B cell (primary cell): ENCODE measurements at places on chromosomes 16 and 17. TPM values are rescaled to one million over a fixed set of nuclear protein-coding genes. Genes with fewer than 3 reads are reported as not detected.

The ABCA9 gene
- total RNA-seq = 0.29 and 0.91 TPM in 2 replicates

The VASN gene
- total RNA-seq = 0.66 and 0.76 TPM in 2 replicates

The GLG1 gene
- 114 and 123 TPM in 2 replicates for total RNA-seq

The TBL3 gene
- 31.9 and 32.2 TPM in 2 replicates for total RNA-seq

The KSR1 gene
- 78.1 and 85.6 TPM in 2 replicates for total RNA-seq

The CAPNS2 gene
- not detected in 2 replicates for total RNA-seq

The MED13 gene
- 120 and 128 TPM in 2 replicates for total RNA-seq

The AURKB gene
- total RNA-seq = 0.41 and 1.1 TPM in 2 replicates

The TNFRSF13B gene
- total RNA-seq = 217 and 219 TPM in 2 replicates

The NPIPA2 gene
- 4.9 and 5.1 TPM in 2 replicates for total RNA-seq

The EPOP gene
- 0.97 and 1.2 TPM in 2 replicates for total RNA-seq

The OTOP2 gene
- total RNA-seq = not detected in 2 replicates

The FBXW10B gene
- 0.32 and 0.76 TPM in 2 replicates for total RNA-seq

The SLFN12L gene
- total RNA-seq = 3.7 and 3.8 TPM in 2 replicates

The CCL7 gene
- not detected in 2 replicates for total RNA-seq

The UMOD gene
- not detected in 2 replicates for total RNA-seq

The RGS11 gene
- not detected in 2 replicates for total RNA-seq

The WFDC1 gene
- total RNA-seq = not detected in 2 replicates

The TBC1D3B gene
- total RNA-seq = 17.2 and 17.3 TPM in 2 replicates

The PER1 gene
- total RNA-seq = 118 and 120 TPM in 2 replicates

The ATF7IP2 gene
- 63.7 and 67.5 TPM in 2 replicates for total RNA-seq

The CA7 gene
- total RNA-seq = not detected in 2 replicates

The ABCC11 gene
- total RNA-seq = not detected in 2 replicates

The KRT39 gene
- total RNA-seq = not detected in 2 replicates

The KRT13 gene
- total RNA-seq = not detected in 2 replicates

The NOD2 gene
- total RNA-seq = 1.8 and 2.9 TPM in 2 replicates

The NUP93 gene
- total RNA-seq = 64.6 and 67.1 TPM in 2 replicates

The NECAB2 gene
- not detected in 2 replicates for total RNA-seq

The ST6GALNAC2 gene
- total RNA-seq = 2.7 TPM in 2 replicates

The NUPR1 gene
- not detected in 2 replicates for total RNA-seq

The MSI2 gene
- 196 and 222 TPM in 2 replicates for total RNA-seq

The MLKL gene
- 13.3 and 13.4 TPM in 2 replicates for total RNA-seq

The LITAFD gene
- total RNA-seq = not detected in 2 replicates

The ASPA gene
- total RNA-seq = not detected in 2 replicates

The CLEC19A gene
- not detected in 2 replicates for total RNA-seq
